ENCODE measurements at places on chromosomes 3 and 15.

GRCh38 chr3:50340448-50341329 lies at the start of gene RASSF1:
Gene RASSF1, minus strand, starts transcription at chr3:50340836. Its CDS starts 31 bp downstream, at chr3:50340805.
- no peak for DNase-seq

DNA sequence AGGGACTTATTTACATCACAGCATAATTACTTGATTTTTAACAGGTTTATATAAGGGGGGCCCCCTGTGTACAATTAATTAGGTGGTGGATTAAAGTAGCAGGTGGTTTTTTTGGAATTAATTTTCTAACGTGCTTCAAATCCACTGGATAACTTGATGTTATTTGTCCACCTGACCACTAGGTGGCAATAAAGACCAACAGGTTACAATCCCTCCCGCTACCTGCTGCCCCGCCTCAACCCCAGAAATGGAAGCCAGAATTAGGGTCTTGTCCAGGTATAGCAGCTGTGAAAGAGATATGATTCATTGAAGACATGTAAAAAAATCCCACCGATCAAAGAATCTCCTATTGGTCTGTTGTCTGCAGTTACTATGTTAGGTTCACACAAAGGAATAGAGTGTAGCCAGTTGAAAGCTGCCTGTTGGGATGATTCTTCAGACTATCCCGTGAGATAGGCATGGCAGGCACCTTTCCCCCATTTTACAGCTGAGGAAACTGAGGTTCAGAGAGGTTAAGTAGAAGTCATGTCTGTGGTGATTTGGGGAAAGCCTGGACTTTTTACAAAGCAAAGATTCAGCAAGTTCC lies 44.0 kb downstream of the MFSD1 start:
- DNase-seq: no peak

DNA sequence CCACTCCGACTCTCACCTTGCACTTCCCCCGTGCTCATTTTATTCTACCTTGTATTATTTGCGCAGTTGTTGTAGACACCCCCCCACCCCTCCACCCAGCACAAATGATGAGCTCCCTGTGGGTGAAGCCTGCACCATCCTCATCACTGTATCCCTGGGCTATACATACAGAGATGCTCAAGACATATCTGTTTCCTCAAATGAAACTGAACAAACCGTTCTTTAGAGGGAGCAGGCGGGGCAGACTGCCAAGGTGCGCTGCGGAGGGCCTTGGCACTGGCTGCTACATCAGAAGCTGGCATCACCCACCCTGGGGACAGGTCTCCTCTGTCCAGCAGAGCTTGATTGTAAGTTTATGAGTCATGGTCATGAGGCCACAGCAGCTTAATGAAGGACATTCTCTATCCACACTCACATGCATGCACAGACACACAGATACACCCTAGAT lies 29.0 kb downstream of the ADCY5 start:
- no peak for DNase-seq

GRCh38 chr3:171347301-171348039 lies 112.7 kb downstream of the TNIK start:
- DNase-seq: no peak

GRCh38 chr3:94175677-94176076 lies 112.8 kb downstream of the NSUN3 start:
- DNase-seq: no peak

GRCh38 chr3:184323696-184324095 lies 9.3 kb downstream of the EIF4G1 start:
- no peak for DNase-seq

DNA sequence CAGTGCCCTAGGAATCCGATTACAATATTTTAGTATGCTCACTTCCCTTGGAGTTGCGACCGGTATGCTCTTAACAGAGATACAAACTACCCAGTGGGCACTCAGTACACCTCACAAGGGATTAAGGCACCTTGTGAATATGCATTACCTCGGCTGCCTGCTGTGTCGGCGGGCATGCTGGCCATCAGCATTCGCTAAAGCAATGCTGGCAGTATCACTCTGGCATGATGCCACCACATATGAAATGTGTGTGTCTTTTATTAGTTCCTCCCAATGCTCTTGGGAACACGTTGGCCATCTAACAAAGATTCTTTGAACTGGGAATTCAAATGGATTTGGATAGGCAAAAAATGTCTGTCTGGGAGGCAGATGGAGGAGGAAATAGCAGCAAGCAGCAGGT lies 67.4 kb upstream of the FOXB1 start:
- DNase-seq: no peak

GRCh38 chr15:87902772-87903426 lies 353.6 kb downstream of the NTRK3 start:
- no peak for DNase-seq

GRCh38 chr3:97911459-97911858 lies 60.8 kb downstream of the RIOX2 start:
- DNase-seq: no peak
